ENCODE measurements at places on chromosomes 12 and 14. TPM values are rescaled to one million over a fixed set of nuclear protein-coding genes. Genes with fewer than 3 reads are reported as not detected.

Gene DHH
- total RNA-seq: not detected

Gene OTX2
- total RNA-seq: not detected

Gene SYCP3
- not detected for total RNA-seq

Gene TCL1A
- 0.35 TPM for total RNA-seq

Gene FAM181A
- total RNA-seq: not detected

Gene MMP14
- 530 TPM for total RNA-seq

Gene RHOF
- total RNA-seq: 39.9 TPM

Gene GALC
- not detected for total RNA-seq

Gene KRT82
- total RNA-seq: not detected

DNA sequence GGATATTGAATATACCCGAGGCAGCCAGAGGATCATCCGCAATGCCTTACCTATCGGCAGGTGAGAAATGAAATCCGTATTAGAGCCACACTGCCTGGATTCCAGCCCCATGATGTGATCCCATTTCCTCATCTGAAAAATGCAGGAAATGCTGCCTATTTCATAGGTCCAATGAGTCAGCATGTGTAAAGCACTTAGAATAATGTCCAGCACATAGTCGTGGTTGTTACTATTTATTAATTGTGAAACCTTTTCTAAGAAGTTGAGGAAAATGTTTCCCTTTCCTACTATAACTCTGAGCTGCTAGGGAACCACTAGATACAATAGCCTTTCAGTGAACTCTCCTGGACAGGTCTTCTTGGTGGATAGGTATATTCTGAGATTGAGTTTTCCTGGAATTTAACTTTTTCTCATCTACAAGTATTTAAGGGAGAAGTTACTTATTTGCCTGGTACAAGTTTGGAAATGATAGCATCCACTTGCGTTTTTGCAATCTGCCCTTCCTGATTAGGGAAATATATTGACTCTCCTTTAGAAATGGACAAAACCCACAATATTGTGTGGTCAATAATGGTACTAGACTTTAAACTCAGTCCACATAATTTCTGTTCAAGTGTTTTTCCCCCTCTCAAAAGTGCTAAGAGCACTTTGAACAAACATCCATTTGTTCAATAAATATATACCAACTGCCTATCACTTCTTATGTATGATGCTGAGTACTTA lies 12.2 kb downstream of the POLR3B start:
- DNase-seq: peak; percentile 69

DNA sequence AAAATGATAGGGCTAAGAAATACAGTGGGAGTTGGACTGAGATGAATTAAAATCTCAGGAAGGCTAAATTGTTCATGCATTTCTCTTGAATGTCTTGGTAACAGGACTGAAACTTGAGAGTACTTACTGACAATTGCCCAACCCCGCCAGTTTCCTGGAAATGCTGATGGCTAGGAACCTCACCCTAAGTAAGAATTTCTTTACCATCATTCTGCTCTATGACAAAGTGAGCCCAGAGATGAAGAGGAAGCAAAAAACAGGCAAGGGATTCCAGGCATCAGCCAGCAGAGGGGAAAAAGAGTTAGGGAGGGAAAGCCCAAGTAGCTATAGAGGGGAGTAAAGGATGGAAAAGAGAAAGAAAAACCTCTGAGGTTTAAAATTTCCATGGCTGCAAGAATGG lies 397.7 kb downstream of the MDGA2 start:
- no peak for DNase-seq

DNA sequence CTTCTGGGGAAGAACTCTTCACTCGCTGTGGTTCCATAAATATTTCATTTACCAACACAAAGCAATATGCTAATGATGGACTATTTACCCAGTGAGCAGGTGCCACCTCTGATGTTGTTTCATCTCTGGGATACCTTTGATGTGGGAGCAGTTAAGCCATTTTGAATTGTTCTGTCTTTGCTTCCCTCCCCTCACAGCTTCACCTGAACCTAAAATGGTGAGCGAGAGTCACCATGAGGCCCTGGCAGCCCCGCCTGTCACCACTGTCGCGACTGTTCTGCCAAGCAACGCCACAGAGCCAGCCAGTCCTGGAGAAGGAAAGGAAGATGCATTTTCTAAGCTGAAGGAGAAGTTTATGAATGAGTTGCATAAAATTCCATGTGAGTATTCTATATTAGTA lies 352.7 kb downstream of the SYT1 start:
- no peak for DNase-seq

DNA sequence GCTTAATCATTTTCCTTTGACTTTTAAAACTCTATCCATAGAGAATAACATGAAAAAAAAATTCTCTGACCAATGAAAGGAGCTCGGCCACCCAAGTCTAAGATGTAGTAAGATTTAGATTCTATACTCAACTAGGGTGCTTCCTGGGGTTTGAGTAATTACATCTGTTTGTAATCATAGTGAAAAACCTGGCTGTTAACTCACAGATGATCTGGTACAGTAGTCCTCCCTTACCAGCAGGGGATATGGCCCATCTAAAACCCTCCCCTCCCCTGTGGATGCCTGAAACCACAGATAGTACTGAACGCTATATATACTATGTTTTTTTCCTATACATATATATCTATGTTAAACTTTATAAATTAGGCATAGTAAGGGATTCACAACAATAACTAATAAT lies 89.2 kb downstream of the DAAM1 start:
- DNase-seq: peak; percentile 45

- DNase-seq: peak; percentile 47
Observed at GRCh38 chr12:75315518-75315917, 14.6 kb downstream of the CAPS2 start.

DNA sequence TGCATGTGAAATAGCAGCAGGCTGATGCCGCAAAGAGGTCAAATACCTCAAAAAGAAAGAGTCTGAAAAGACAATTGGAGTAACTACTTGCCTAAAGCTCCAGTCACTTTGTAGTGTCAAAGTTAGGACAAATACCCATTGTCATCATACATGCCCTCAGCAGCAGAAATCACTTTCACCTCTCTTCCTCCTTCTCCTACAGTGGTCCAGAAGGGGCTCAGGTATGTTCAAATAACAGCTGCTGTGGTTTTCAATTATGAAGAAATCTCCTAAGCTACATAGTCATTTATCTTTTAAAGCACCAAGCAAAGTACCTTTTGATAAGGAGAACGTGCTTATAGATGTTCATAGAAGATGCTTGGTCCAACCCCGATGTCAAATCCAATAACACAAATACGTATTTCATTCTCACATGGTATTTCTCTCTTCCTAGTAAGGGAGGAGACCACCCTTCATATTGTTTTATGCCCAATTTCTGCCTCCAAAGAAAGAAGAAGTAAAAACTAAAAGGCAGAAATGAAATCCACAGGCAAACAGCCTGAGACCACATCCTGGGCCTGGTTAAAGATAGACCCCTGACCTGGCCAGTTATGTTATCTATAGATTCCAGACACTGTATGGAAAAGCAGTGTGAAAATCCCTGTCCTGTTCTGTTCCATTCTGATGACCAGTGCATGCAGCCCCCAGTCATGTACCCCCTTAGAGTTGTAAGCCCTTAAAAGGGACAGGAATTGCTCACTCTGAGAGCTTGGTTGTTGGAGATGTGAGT lies 23.7 kb downstream of the GYS2 start:
- no peak for DNase-seq

GRCh38 chr12:50268482-50268881 lies 14.8 kb downstream of the LIMA1 start:
- DNase-seq: no peak

GRCh38 chr14:104647467-104648043 lies 41.9 kb upstream of the INF2 start:
- DNase-seq: no peak

DNA sequence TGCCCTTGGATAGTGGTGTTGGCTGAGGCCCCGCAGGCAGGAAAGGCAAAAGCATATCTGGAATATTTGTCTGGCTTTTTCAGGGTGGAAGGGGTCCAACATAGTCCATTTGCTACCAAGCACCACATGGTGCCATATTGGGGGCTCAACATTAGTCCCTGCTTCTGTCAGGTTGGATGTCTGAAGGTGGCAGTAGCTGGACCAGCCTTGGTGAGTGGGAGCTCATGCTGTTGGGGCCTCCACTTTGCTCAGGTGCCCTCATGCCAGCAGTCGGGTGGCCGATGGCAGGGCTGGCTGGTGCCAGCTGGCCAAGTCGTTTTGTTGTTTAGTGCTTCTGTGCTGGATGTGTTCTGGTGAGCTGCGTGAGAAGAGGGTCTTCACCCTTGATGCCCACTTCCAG lies 135.3 kb downstream of the PAPOLA start:
- DNase-seq: no peak

GRCh38 chr14:64725261-64725815 lies 21.1 kb downstream of the PLEKHG3 start:
- DNase-seq: no peak

DNA sequence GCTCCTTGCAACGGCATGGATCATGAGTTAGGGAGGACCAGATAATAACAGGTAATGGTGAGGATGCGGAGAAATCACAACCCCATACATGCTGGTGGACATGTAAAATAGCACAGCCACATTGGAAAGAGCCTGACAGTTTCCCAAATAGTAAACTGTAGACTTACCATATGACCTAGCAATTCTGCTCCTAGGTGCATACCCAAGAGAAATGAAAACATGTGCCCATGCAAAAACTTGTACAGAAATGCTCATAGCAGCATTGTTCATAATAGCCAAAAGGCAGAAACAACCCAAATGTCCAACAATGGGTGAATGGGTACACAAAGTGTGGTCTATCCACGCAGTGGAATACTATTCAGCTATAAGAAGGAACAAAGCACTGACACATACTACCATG lies 97.5 kb upstream of the VRK1 start:
- no peak for DNase-seq

GRCh38 chr14:28744126-28744525 lies 22.5 kb upstream of the FOXG1 start:
- DNase-seq: peak; percentile 12

DNA sequence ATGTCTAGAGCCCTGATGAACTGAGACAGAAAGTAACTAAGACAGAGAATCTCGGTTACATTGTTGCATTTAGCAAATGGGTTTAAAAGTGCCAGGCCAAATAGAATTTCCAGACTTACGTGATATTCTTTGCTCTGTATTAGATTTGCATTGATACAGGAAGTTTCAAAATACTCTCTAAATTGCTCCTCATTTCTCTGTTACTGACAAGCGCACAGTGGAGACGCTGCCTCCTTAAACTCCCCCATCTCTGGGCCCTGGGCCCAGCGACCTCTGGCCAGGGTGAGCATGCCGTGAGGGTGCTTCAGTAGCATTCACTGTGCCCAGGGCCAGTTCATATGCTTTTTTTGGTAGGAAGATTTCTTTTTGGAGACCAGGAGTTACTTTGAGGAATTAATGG lies 22.9 kb upstream of the EVL start:
- no peak for DNase-seq

DNA sequence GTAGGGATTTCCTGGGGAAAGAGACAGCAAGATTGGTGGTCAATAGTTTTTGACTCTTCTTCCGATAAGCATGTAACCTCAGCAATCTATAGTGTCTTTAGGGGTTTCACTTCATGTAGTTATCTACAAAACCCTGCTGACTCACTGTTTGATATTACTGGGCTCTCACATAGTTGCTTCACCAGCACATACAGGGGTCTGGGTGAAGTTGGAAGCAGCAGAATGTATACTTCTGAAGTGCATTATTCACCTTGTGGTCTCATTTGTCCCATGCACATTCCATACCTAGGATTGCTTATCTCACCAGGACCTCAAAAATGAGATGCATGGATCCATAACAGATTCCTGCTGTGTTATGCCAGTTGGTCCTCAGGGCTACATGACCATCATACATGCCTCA lies 280.0 kb downstream of the LRIG3 start:
- DNase-seq: no peak

DNA sequence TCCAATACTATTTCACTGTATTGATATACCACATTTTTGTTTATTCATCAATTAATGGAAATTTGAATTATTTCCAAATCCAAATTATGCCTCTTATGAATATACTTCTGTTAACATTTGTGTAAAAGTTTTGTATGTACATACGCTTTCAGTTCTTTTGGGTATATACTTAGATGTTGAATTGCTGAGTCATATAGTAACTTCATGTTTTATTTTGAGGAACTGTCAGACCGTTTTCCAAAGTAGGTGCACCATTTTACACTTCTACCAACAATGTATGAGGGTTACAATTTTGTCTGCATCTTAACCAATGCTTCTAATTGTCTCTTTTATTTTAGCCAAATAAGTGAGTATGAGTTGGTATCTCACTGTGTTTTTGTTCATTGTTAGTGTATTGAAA lies 10.2 kb upstream of the CCER1 start:
- DNase-seq: no peak

DNA sequence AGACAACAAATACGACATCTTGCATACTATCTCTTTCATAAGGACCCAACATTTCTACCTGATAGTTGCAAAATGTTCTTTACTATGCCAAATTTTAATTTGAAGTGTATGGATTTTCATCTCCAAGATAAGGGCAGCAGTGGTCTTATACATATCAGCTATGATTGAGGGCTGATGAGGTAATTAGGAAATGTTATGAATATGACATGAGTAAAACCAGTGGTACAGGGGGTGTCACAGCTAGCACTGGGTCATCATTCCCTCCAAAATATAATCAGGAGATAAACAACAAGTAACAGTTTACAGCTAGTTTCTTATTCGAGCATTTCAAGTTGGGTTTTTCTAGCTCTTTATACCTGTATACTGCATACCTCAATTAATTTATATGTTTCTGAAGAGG lies 35.0 kb downstream of the ATP2B1 start:
- no peak for DNase-seq

- no peak for DNase-seq
Observed at GRCh38 chr12:28457785-28458184, 267.5 kb downstream of the CCDC91 start.

DNA sequence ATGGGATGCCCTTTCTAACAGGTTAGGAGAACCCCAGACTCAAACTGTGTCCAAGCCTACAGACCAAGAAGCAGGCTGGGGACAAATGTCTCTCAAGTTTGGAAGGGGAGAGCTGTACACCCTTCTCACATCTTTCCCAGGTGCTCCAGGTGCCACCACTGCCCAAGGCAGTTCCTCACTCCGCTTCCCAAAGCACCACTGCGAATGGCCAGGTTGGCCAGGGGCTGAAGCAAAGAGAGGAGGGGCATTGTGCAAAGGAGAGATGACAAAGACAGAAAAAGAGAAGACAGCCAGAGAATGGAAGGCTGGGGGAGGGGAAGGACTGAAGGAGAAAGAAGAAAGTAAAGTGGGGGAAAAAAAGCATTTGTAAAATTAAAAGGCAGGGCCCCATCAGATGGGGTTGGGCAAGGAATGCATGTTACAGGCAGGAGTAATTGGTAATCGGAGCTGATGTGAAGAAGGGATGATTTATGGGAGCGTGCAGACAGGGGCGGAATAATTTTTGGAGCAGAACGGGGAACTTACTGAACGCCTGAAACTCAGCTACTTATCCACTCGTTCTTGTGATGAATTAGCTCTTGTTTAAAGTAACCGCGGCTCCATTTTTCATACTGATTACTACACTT lies 165.8 kb downstream of the ESRRB start:
- DNase-seq: no peak

- no peak for DNase-seq
Observed at GRCh38 chr12:4152145-4152795, 121.3 kb upstream of the CCND2 start.
